Stimulated activated naive CD4-positive, alpha-beta T cell (primary cell): ENCODE measurements at places on chromosomes 12 and 14.

DNA sequence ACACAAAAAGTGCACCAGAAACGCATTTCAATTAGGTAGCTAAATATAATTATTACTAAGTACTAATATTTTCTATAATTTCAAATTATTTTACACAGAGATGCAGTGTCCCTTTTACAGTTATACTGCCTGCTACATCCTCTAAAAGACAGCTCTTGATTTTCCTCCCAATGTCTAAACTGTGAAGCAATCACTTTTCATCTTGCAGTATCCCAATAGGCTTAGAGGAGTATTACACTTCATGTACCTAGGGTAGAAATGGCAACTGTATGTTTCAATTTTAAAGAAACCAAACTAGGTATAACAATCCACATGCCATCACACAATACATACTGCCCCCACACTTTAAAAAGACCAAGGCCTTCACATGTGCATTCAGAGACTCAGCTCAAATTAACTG is 7.3 kb downstream of the RSRC2 start:
- no peak for DNase-seq

DNA sequence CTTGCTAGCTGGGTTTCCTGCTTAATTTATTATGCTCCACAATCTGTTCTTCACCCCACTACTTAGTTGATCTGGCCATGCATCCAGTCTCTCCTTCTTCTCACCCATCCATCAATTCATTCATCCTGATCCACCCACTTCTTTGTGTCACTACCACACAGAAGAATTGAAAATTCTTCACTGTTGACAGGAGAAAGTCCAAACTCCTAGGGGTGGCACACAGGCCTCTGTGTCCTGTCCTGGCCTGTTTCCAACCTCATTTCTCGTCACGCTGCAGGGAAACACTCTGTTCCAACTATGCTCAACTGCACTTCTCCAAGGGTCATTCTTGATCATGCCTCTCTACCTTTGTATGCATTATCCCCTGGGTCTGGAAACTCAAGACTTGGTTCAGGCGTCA is 10.6 kb upstream of the KRT83 start:
- no peak for DNase-seq

DNA sequence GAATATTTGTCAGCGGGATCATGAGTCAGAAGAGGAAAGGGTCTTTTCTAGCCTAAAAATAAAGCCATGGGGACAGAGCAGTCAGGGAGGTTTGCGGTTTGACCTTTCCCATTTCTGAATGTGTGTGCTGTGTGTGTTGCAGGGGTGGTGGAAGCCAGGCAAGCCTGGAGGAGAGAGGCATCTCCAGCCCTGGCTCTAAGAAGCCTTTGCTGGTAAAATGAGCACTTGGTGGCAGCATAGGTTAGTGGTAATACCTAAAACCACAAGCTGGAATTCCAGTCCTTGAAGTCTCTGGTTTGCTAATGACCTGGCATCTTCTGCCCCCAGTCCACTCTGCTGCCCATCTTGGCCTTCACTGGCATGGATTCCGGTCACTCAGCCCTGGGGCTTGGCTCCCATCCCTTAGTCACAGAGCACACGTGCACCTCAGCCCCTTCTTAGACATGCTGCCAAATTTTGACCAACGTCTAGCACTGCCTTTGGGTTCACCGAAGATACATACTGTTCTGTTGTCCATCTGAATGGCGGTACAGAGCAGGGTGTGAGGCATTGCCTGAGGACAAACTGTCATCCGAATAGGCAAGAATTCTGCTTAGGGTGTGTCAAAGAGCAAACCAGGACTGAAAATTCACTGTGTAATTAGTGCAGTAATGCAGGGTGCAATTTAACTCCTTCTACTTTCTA is 52.7 kb downstream of the KCNA5 start:
- no peak for DNase-seq

DNA sequence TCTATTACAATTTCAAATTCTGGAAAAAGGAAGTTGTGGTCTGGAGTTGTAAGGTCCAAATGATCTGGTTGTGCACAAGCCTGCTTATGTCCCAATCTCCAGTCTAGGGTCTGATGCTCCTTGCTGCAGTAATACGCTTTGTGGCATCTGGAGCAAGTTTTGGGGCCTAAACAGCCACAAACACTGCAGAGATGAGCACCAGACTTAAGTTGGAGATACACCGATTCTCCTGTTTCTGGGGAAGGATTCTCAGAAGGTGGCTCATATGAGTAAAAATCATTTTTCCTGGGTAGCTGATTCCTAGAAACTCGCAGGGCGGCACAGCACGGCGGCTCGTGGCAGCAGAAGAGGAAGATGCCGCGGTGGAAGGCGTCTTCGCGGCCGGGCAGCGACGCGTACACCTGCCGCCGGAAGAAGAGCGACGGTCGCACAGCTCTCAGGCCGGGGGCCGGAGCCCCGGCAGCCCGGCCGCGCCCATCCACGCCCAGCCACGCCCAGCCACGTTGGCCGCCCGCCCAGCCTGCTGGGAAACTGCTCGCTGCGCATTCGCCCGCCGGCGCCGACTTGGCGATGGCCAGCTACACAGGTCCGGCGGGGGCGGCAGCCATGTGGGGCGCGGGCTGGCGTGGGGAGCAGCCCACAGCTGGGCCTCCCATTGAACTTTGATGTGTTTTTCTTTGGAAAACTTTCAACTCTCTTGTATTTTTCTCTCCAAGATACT is 129.0 kb downstream of the ASCL4 start:
- DNase-seq, result no peak

- DNase-seq, result no peak
Observed at GRCh38 chr14:49250109-49250508, 336.1 kb downstream of the RPS29 start.

GRCh38 chr12:570435-570920 is 92.8 kb downstream of the NINJ2 start:
- no peak for DNase-seq

- no peak for DNase-seq
Observed at GRCh38 chr14:48378541-48378940, 703.1 kb upstream of the MDGA2 start.

GRCh38 chr12:57755194-57755453 is 221 bp downstream of the MARCHF9 start:
- no peak for DNase-seq
